ENCODE measurements at places on chromosomes 13 and 19. TPM values are rescaled to one million over a fixed set of nuclear protein-coding genes. Genes with fewer than 3 reads are reported as not detected.

Gene ZNF665
- total RNA-seq: not detected

Gene ZNF320
- total RNA-seq: 1.8 TPM

Gene SOHLH2
- 2.8 TPM for total RNA-seq

Gene XPO4
- 26.0 TPM for total RNA-seq

Gene NDUFA7
- 34.9 TPM for total RNA-seq

Gene PNMA8C
- 0.17 TPM for total RNA-seq

Gene KLF1
- not detected for total RNA-seq

Gene UPK1A
- total RNA-seq: not detected

Gene KCNN1
- total RNA-seq: 0.06 TPM

Gene ERVK3-1
- 59.9 TPM for total RNA-seq

Gene CHST8
- not detected for total RNA-seq

Gene LIN7B
- total RNA-seq: 10.2 TPM

Gene ZNF253
- 9.9 TPM for total RNA-seq

Gene SHANK1
- total RNA-seq: 3.6 TPM

Gene ZNF491
- total RNA-seq: 0.90 TPM

Gene NOVA2
- not detected for total RNA-seq

Gene ZNF835
- total RNA-seq: not detected

Gene LYPD5
- total RNA-seq: not detected

Gene OR7G3
- total RNA-seq: not detected

Gene ADPRHL1
- 10.8 TPM for total RNA-seq

Gene C19orf81
- total RNA-seq: not detected

Gene GJA3
- total RNA-seq: 0.40 TPM

Gene SIGLEC12
- not detected for total RNA-seq

Gene KLF2
- total RNA-seq: 2.8 TPM

Gene APOC4
- total RNA-seq: not detected

Gene NUP62
- total RNA-seq: 73.7 TPM
